ENCODE measurements at places on chromosomes 1 and 21.

- DNase-seq = no peak
These were observed 99.0 kb upstream of the HNRNPU start for GRCh38 chr1:244963231-244963826.

- DNase-seq = no peak
These were observed 65.9 kb downstream of the LAMC2 start for GRCh38 chr1:183251959-183252450.

GRCh38 chr1:9595968-9596340, 7.2 kb downstream of the TMEM201 start:
- no peak for DNase-seq

- no peak for DNase-seq
These were observed 224.0 kb upstream of the SNX7 start for GRCh38 chr1:98437540-98437939.

GRCh38 chr1:48817505-48818114, 40.9 kb upstream of the BEND5 start:
- peak; percentile 13 for DNase-seq

GRCh38 chr1:216325946-216326345, 97.3 kb downstream of the USH2A start:
- no peak for DNase-seq

- DNase-seq = no peak
These were observed 179.3 kb downstream of the KAZN start for GRCh38 chr1:14777516-14778506.

DNA sequence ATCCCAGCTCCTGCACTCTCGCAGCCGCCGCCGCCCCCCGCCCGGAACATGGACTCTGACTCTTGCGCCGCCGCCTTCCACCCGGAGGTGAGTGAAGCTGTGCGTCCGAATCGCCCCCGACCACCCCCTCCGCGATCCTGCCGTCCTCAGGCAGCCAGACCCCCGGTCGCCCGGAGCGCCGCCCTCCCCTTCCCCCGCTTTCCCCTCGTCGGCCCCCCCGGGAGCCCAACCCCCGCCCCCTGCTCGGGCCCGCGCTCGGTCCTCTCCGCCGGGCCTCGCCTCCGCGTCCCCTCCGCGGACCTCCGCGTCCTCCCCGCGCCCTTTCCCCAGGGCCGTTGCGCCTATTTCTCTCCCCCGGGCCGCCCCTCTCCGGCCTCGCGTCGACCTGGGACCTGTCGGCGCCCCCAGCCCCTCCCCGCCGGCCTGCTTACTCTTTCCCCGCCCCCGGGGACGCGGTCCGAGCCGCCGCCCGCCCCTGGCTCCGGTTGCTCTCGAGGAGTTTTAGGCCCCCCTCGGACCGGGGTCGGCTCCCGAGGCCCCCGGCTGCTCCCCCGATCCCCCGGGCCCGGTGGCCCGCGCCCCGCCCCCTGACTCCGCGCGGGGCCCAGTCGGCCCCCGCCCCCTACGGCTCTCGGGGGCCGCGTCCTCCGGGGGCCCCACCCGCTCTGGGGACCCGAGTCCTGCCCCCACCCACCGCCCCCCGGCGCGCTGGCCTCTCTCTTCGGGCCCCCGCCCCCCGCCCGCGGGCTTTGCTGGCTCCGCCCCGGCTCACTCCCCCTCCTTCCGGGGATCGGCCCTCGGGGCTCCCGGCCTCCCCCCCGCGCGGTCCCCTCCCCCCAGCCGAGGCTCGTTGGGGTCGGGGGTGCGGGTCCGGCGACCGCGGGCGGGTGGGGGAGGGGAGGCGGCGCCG, 743 bp downstream of the PHF13 start:
- DNase-seq = peak; percentile 23

DNA sequence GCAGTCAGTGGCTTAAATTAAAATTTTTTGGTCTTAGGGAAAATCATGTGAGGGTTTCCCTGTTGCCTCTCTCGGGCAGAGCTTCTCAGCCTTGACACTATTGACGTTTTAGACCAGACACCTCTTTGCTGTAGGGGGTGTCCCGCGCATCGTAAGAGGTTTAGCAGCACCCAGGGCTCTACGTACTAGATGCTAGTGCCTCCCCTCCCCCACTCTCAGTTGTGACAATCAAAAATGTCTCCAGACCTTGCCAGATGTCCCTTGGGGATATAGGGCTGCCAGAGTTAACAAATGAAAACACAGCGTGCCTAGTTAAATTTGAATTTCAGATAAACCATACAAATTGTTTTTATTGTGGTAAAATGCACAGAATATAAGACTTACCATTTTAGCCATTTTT, 293.3 kb downstream of the DISC1 start:
- no peak for DNase-seq

- no peak for DNase-seq
These were observed 67.6 kb downstream of the TENT5C start for GRCh38 chr1:117673405-117673804.

DNA sequence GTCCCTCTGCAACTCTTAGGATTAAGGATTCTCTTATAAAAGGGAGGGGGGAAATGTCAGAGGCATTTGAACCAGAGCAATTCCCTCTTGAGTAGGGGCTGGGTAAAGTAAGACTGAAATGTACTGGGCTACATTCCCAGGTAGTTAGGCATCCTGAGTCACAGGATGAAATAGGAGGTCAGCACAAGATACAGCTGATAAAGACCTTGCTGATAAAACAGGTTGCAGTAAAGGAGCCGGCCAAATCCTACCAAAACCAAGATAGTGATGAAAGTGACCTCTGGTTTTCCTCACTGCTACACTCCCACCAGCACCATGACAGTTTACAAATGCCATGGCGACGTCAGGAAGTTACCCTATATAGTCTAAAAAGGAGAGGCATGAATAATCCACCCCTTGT, 14.3 kb upstream of the COX20 start:
- DNase-seq = no peak

- no peak for DNase-seq
These were observed 105.1 kb downstream of the ROR1 start for GRCh38 chr1:63878932-63879331.

- no peak for DNase-seq
These were observed 13.2 kb upstream of the DEGS1 start for GRCh38 chr1:224169718-224170270.

DNA sequence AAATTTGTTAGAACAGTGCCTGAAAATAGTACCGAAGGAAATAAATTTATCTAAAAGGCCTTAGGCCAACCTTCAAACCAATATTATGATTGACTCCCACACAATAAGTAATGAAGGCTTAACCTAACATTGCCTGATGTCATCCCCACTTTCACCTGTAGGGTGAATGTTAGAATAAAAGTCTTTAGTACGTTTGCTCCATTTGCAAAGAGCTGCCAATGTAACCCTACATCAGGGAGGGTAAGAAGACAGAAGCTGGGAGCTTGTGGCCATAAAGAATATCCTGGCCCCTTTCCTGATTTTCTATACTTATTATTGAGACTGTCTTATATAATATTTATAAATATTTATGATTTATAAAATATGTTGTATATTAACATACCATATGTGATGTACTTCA, 661.8 kb upstream of the CXADR start:
- DNase-seq = no peak

DNA sequence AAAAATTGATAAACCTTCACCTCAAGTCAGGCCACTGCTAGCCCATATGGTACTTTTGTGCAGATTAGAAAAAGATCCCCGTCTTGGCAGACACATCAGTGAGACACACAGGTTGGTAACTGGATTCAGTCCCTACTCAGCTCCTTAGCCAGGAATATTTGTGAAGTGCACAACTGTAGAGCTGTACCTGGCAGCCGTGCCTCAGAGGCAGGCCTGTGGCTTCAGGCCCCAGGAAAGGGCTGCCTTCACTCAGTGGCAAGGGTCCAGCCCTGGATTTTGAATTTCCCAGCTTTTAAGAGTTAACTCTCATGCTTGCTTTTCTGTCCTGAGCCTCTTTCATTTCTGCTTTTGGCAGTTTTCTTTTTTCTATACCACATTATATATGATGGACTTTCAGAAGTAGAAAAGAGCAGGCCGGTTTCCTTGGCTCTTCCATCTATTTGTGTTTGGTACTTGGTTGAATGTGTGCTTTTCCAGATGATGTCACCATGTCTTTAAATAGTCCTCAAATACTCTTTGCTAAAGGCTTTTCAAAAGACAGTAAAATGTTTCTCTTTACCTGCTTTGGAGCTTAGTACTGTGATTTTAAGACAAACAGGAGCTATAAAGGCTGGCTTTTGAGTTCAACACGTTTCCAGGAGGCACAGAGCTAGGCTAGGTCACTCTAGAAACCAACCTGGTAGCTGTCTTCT, 186.6 kb downstream of the AK5 start:
- DNase-seq = no peak

GRCh38 chr1:26541431-26541815, 11.9 kb downstream of the RPS6KA1 start:
- DNase-seq = no peak

GRCh38 chr1:37764414-37764825, 500 bp downstream of the EPHA10 start:
- peak; percentile 51 for DNase-seq
